ENCODE measurements at places on chromosomes 5 and 9.

DNA sequence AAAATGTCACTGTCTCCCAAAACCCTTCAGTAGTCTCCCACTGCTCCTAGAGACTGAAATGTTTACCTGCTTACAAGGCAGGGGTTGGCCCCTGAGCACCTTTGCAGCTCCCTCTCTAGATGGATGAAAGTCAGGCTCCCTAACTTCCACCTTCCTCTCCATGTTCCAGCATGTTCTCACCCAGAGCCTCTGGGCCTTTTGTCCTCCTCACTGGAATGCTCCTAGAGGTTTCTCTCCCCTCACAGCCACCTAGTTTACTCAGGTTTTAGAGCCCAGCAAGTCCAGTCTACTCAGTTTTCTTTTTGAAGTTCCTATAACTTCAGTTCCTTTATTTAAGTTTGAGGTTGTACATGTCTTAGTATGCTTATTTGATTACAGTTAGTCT is 815 bp upstream of the URM1 start:
- DNase-seq: no peak

DNA sequence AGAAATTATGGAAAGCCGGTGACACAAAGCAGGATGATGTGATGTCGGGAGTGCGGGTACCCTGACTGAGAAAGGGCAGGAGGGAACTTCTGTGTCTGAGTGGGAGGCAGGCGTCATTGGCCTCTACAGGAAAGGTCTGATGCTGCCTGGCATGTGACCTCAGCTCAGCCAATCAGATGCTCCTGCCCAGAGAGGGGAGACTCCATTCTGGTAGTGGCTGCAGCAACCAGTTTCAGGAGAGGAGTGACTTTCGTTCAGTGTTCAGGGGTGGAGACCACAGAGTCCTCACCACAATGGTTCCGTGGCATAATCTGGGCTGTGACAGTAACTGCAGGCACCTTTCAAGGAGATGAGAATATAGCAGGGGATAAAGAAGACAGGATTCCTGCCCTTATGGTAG is 6.7 kb upstream of the SFXN1 start:
- DNase-seq: no peak

DNA sequence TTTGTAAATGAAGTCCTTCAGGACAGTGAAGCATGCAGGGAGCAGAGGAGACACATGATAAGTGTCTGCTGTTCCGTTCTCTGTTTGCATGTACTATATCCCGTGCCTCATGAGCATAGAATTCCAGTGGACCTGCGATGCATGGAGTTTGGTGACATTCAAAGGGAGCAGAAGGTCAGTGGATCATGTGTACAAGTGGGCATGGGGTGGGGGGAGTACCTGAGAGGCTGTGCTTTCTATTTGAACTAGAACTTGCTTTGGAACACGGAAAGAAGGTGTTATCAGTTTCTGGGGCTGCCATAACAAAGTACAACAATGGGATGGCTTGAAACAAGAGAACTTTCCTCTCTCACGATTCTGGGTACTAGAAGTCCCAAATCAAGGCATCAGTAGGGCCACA is 5.1 kb upstream of the CCNJL start:
- DNase-seq: no peak

DNA sequence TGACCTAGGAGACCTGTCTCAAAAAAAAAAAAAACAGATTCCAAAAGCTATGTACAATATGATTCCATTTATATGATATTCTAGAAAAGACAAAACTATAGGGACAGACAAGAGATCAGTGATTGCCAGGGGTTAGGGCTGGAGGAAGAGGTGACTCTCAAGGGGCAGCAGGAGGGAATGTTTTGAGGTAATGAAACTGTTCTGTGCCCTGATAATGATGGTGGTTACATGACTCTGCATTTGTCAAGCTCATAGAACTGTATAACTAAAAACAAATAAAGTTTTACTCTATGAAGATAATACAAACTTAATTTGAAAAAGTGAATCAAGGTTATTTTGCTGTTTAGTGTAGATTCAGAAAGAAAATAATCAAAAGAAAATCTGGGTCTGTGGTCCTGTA is 125.3 kb upstream of the IQGAP2 start:
- no peak for DNase-seq

- no peak for DNase-seq
Measured at GRCh38 chr9:80552931-80553330, 981.2 kb downstream of the TLE4 start.

GRCh38 chr9:77729177-77729576 is 81.1 kb upstream of the GNA14 start:
- no peak for DNase-seq

GRCh38 chr5:139457653-139458306 is 4.8 kb downstream of the ECSCR start:
- DNase-seq: no peak

DNA sequence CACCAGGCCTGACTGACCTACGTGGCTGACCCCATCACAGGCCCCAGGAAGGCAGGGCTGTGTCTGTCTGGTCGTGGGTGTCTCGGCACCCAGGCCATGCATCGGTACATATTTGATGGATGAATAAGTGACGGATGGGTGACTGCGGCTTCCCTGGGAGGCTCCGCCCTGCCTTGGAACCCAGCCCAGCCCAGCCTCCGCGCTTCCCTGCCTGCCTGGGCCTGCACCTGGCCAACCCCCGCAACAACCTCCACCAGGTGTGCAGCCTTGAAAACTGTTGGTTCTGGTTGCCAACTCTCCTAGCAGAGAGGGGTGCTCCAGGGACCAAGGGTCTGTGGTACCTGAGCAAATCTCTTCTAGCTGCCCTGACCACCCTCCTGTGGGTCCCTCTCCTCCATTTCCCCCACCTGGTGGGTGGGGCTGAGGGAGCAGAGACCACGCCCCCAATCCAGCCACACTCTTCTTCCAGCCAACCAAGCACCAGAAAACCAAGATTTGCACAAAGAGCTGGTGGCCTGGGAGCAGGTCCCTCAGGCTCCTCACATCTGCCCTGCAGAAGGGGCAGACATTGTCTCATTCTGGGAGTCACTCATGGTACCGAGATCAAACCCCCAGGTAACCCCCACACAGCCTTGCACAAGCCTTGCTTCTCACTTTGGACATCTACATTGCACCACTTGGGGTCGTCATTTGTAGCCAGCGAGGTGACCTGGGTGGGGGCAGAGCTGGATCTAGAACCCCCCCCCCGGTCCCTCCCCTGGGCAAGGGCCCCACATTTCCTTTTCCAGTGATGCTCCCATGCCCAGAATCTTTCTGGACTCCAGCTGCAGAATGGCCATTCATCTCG is 100.6 kb upstream of the IER5L start:
- no peak for DNase-seq

- DNase-seq: no peak
Measured at GRCh38 chr9:83065233-83065632, 2.3 kb upstream of the RASEF start.

- no peak for DNase-seq
Measured at GRCh38 chr9:92119586-92119985, 4.4 kb upstream of the SPTLC1 start.

GRCh38 chr5:121489972-121490371 is 361.7 kb upstream of the FTMT start:
- no peak for DNase-seq

DNA sequence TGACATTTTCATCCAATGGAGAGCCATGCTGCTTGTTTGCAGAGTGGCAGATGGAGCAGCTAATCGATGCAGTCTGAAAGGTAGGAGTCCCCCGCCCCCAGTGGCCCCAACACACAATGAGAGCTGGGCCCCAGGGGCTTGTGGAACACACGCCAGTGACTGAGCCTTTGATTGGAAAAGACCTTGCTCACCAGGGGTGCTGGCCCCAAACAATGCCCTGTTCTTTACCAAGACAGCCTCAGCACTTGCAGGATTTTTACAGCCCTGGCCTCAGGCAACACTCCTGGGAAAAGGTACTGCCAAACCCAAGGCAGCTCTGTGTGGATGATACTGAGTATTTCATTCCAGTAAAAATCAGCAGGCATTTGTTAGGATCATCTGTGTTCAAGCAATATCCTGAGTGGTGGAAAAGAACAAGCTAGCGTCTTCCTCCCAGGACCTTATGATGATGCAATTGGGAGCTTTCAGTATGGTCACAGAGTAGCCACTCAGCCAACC is 276.8 kb upstream of the CLINT1 start:
- no peak for DNase-seq

GRCh38 chr9:5698810-5699556 is 70.1 kb downstream of the RIC1 start:
- peak; percentile 57 for DNase-seq

Data from AG04450 (cell line).